ENCODE measurements at places on chromosomes 1 and 21.

DNA sequence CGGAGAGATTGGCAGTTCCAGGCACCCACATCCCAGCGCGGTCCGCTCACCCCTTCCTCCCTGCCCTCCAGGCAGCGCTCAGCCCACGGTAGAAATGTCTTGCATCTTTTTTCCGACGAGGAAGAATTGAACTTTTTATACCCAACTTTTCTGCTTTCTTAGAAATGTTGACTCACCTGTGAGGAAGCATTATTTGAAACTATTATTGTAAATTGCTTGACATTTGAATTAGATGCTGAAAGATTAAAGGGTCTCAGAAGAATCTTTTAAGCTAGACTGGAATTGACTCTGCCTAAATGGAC lies 912 bp upstream of the SIPA1L2 start:
- no peak for DNase-seq

DNA sequence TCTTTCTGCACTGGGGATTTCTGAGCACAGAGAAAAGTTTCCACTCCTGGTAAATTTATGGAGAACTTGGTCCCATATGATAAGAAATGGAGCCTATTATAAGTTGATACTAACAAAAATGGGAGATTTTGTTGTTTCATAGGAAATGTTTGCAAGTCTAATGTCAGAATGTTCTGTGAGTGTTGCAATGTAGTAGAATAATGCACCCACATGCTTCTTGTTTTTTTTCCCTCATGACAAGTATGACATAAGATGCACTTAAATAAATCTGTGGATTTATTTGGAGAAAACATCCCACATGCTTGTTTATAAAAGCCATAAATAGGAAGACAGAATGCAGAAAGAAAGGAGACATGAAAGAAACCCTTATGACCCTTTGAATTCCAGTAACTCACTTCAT lies 50.8 kb upstream of the KCNJ6 start:
- no peak for DNase-seq

DNA sequence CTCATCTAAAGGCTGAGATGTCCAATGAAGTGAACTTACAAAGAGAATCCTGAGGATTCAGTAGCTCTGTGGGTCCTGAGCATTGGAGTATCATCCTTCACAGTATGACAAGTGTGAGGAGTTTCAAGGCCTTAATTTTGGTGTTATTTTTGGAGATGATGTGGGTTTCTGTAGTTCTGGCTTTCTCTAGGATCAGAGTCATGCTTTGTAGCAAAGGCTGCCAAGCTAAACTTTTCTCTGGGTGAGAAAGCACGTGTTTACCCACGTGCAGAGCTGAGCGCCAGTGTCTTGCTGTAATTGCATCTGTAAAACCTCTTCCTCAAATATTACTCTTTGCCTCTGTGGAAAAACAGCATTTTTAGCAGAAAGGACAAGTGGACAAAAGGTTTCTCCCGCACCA lies 387.8 kb upstream of the LYPLAL1 start:
- DNase-seq: no peak

- peak; percentile 96 for DNase-seq
These were observed 14.7 kb upstream of the SPRR5 start for GRCh38 chr1:152932170-152932811.

GRCh38 chr1:168762473-168762872 lies 33.5 kb upstream of the DPT start:
- DNase-seq: no peak

DNA sequence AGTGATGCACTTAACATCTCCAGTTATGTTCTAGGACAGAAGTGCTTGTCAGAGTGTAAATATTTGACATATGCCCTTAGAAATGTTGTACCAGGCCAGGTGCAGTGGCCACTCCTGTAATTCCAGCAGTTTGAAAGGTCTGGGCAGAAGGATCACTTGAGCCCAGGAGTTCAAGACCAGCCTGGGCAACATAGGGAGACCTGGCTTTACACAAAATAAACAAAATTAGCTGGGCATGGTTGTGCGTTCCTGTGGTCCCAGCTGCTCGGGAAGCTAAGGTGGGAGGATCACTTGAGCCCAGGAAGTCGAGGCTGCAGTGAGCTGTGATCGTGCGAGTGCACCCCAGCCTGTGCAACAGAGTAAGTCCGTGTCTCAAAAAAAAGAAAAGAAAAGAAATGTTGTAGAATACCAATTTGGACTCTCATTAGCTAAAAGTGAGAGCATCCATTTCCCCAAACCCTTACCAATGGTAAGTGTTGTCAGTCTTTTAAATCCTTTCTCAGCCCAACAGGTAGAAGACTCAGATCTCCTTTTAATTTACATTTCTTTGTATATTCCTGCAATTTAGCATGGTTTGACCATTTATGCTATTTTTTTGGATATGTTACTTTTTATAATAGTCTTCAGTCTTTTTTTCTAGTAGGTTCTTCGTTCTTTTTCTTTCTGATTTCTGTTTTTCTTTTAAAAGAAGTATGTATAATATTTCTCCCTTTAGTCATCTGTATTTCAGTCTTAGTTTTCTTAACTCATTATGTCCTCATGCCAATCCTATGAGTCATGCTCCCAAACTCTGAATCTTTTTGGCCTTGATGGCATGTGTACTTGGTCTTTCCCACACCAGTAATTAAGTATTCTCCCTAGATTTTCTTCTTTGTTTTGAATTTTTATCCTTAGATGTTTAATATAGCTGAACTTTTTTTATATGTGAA lies 74.4 kb downstream of the CAMTA1 start:
- DNase-seq: no peak

- DNase-seq: peak; percentile 26
These were observed 18.1 kb downstream of the RSBN1 start for GRCh38 chr1:113793878-113794834.

- DNase-seq: no peak
These were observed 9.6 kb downstream of the TMEM9 start for GRCh38 chr1:201144701-201145100.

- no peak for DNase-seq
These were observed 278.8 kb downstream of the AJAP1 start for GRCh38 chr1:4933232-4933631.

DNA sequence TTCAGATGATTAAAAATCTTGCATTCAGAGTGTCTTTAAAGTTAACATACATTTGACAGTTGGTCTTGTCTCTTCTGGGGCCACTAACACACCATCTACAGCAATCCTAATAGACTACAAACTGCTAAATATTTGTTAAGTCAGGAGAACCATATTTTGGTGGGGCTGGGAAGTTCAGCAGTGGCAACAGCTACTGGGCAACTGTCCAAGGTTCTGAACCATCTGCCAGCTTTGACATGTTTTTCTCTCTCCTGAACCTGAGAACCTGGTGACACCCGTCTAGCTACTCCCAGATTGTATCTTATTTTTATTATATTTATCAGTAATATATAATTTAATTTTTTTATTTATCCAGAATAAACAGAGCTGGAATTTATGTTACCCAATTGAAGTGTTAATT lies 199.0 kb upstream of the DPYD start:
- DNase-seq: no peak

DNA sequence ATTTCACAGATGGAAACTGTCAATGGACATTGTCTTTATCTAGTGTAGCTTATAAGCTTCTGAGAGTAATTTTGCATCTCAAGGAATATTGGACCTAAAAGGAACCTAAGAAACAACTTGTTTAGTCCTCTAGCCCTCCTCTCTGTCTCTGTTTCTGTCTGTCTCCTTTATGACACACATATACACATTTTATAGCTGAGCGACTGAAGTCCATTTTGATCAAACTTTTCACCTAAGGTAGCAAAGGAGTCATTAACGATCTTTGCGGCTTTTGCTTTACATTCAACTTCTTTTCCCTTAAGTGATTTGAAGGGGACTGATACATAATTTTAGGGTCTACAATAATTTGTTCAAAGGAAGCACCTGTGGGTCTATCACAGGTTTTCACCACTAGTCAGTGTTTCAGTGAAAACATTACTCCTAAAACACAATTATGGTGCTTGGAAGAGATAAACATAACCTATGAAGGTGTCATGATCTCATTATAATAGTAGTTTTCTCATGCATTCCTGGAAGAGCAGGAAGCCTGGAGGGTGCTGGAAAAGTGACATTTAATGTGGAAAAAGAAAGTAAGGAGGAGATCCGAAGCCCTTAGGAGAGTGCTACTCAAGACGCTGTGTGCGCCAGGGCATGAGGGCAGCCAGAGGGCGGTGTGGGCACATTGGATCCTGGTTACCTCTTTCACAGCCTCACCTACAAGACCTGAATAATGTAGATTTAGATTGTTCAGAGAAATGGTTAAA lies 248.6 kb downstream of the DNM3 start:
- no peak for DNase-seq
